Naive thymus-derived CD4-positive, alpha-beta T cell (primary cell): ENCODE measurements at places on chromosomes 2 and 18. TPM values are rescaled to one million over a fixed set of nuclear protein-coding genes. Genes with fewer than 3 reads are reported as not detected.
A peak's percentile ranks its signal among the peaks of the same experiment; 100 is the strongest.

DNA sequence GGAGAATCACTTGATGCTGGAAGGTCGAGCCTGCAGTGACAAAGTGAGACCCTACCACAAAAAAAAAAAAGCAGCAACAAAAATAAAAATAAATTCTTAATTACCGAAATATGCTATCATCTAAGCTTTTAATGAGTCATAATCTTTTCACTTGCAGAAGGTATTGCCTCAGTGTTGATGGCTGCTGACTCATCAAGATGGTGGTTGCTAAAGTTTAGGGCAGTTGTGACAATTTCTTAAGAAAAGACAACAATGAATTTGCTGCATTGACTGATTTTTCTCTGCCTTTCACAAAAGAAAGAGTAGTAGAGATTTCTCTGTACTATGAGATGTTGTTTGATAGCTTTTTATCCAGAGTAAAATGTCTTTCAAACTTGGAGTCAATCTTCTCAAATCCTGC, 1809.0 kb downstream of the SUCLG1 start:
- no peak overlapping the region for H3K4me3 ChIP-seq
- H3K36me3 ChIP-seq = no peaks in the 10 kb centered on the region
- no peaks in the 10 kb centered on the region for H3K4me1 ChIP-seq
- no peak for DNase-seq
- no peak overlapping the region for H3K27ac ChIP-seq

- H3K4me3 ChIP-seq = no peak overlapping the region
- DNase-seq = no peak
- H3K27ac ChIP-seq = no peak overlapping the region
- H3K4me1 ChIP-seq = peaks cover 7% of the 10 kb centered on the region
- no peaks in the 10 kb centered on the region for H3K36me3 ChIP-seq
- H3K27me3 ChIP-seq = no peaks in the 10 kb centered on the region
Observed at GRCh38 chr2:71456617-71457016, 3.3 kb downstream of the DYSF start.

DNA sequence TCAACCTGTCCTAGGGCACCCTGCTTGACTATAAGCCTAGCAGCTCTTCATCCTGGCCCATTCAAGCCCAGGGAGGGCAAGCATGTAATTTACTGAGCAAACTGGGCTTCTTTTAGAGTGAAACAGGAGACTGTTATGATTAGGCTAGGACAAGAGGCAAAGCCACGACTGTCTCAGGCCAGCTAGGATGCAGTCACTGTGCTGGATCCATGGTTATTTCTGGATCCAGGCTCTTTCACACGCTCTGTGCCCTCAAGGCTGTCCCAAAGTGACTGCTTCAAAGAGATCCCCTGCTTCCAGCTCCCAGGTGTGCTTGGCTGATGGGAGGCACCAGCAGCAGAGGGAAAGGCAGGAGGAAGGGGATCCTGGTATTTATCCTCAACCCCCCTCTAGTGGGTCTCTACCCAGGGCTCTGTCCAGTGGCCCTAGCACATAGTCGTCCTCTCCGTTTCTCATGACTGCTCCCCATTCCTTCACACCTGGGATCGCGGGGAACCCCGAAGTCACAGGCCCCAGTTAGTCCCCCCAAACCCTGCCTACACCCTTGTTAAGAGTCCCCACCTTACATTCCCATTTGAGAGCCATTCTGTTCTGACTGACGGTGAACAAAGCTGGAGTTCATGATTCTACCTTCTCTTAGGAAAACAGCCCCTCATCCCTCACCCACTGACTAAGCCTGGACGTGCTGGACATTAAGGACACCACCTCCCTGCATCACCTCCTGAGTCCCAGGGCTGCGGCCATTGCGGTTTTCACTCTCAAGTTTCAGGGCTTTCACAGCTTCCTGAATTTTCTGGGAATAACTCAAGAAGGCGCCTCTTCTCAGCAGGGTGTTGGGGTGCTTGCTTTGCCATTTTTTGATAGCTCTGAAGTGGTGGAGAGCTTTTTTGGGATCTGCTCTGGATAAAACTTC, 63.2 kb downstream of the POLR1A start:
- no peak for DNase-seq
- no peaks in the 10 kb centered on the region for H3K27me3 ChIP-seq
- H3K4me1 ChIP-seq = peaks cover 43% of the 10 kb centered on the region
- no peak overlapping the region for H3K4me3 ChIP-seq
- peak overlapping the region; percentile 88 for H3K27ac ChIP-seq

- no peaks in the 10 kb centered on the region for H3K4me1 ChIP-seq
- DNase-seq = no peak
- H3K27ac ChIP-seq = no peak overlapping the region
Observed at GRCh38 chr2:211035548-211036185, 479.3 kb downstream of the CPS1 start.

DNA sequence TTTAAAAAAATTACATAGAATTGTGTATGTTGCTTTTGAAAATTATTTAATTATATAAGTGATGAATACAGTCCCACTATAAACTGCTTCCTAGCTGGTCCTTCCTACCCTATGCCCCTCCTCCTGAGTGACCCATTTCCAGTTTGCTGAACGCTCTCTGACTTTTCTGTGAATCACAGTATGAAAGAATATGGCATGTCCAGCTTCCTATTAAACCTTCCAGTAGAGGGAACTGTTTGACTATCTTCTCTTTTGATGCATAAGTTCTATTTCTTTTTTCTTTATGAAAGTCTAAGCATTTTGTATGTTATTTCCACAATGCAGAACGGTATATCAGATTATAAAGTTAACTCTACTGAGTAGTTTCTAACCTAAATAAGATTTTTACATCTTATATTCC, 41.3 kb downstream of the PSMG2 start:
- H3K27ac ChIP-seq = no peak overlapping the region
- no peak overlapping the region for H3K4me3 ChIP-seq
- no peaks in the 10 kb centered on the region for H3K36me3 ChIP-seq
- no peaks in the 10 kb centered on the region for H3K4me1 ChIP-seq

DNA sequence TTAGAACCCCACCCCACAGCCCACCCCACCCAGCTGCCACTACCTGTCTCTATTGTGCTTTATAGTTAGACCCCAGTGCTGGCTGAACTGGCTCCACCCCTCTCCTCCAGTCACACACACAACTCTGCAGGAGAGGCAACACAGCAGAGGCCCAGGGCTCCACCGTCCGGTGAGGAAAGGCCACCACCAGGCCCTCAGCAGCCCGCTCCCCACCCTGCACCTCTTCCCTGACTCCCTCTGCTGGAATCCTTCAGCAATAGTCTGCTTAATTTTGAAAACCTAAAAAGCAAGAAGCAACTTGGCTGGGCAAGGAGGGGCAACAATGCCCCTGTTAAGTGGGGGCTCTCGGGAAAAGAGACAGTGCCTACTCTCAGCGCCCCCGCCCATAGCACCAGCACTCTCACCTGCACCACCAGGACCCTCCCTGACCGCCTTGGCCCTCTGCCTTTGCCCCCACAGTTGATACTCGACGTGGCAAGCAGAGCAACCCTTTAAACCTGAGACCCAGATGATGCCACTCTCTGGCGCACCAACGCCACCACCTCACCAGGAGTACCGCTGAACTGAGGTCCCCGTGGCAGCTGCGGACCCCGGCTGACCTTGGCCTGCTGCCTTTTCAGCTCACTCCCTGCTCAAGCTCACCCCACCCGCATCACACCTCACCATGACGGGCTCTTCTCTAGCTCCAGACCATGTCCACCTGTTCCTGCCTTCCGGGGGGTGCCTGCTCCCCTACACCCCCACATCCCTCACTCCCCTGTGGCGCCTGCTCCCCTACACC, 45.7 kb downstream of the NDUFA10 start:
- no peaks in the 10 kb centered on the region for H3K4me1 ChIP-seq
- no peaks in the 10 kb centered on the region for H3K27me3 ChIP-seq
- no peaks in the 10 kb centered on the region for H3K36me3 ChIP-seq
- H3K4me3 ChIP-seq = no peak overlapping the region

DNA sequence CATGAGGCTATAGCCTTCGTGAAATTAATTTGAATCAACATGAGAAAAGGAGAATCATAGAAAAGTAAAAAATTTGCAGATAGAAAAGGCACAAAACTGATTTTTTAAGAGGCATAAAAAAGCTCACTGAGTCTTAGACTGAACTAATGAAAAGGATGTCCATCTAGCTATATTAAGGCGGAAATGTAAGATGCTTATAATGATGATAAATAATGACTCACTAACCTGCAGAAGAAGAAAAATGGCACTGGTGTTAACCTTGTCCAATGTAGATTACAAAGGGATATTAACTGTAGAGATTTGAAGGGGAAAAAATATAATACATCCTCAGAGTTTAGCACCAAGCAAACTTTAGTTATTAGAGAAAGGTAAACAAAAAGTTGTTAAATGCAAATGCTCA, 1098.0 kb upstream of the DDX18 start:
- H3K36me3 ChIP-seq = no peaks in the 10 kb centered on the region
- no peak overlapping the region for H3K4me3 ChIP-seq
- no peaks in the 10 kb centered on the region for H3K27me3 ChIP-seq
- H3K27ac ChIP-seq = no peak overlapping the region
- no peak for DNase-seq

- H3K27ac ChIP-seq = peak overlapping the region; percentile 85
- no peaks in the 10 kb centered on the region for H3K36me3 ChIP-seq
- H3K4me3 ChIP-seq = peak overlapping the region; percentile 90
- DNase-seq = no peak
- peaks cover 68% of the 10 kb centered on the region for H3K4me1 ChIP-seq
- H3K27me3 ChIP-seq = no peaks in the 10 kb centered on the region
Observed at GRCh38 chr2:197306696-197307040, 3.9 kb downstream of the ANKRD44 start.

DNA sequence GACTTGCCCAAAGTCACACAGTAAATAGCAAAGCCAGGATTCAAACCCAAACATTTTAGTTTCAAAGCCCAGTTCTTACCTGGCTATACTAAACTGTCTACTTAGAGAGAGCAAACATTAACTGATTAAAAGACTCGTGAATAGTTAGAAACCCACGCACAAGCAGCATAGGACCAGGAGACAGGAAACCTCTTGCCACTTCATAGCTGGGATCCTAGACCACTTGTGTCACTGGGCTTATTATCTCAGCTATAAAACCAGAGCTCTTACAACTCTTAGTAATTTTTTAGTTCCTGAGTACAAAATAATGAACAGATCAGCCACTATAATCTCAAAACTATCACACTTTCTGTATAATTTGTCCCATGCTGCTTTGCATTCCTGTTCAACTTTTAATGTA, 2.4 kb upstream of the AAK1 start:
- H3K4me1 ChIP-seq = peaks cover 52% of the 10 kb centered on the region
- DNase-seq = peak; percentile 50
- peak overlapping the region; percentile 86 for H3K27ac ChIP-seq
- no peaks in the 10 kb centered on the region for H3K36me3 ChIP-seq
- H3K4me3 ChIP-seq = peak overlapping the region; percentile 80
- H3K27me3 ChIP-seq = no peaks in the 10 kb centered on the region

Gene CDK5R2
- total RNA-seq = not detected

Gene HK2
- 73.8 and 74.6 TPM in 2 replicates for total RNA-seq

Gene CDH20
- total RNA-seq = not detected

Gene SNTG2
- not detected in 2 replicates for total RNA-seq

Gene MEIS1
- total RNA-seq = not detected

Gene ALPI
- total RNA-seq = not detected

Gene CD28
- total RNA-seq = 119 and 121 TPM in 2 replicates
